ENCODE measurements at places on chromosomes 7 and 10.

DNA sequence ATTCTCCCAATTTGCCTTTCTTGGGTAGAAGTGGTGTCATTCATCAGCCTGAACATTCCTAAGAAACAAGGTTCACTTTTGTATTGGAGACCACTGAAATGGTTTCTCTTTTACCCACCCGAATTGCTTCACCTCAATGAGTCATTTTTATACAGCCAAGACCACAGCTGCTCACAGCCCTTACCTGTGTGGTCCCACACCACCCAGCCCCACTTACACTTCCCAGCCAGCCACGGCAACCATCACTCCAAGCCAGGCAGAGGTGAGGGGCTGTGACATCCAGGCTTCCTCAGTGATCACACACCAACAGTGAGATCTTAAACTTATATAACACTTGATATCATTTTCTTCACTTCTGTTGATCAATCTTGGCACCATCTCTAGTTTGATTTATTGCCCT is 20.7 kb downstream of the OR13A1 start:
- no peak for DNase-seq

DNA sequence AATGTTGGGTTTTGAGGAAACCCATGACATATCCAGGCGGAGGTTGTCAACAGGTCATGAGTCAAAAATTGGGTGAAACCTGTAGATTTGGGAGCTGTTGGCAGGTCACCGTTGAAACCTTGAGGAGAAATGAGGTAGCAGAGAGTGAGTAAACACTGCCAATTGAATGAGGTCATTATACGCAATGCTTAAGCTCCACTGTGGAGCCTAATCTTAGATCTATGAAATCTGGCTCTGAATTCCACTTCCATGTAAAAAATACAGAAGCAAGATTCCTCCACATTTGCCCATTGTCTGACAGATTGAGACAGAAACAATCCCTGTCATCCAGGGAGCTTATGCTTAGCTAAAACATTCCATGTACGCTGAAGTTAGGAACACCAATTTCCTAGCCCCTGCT is 76.0 kb upstream of the IL6 start:
- no peak for DNase-seq

- no peak for DNase-seq
These were observed 112.3 kb upstream of the PFKP start for GRCh38 chr10:2955064-2955463.

DNA sequence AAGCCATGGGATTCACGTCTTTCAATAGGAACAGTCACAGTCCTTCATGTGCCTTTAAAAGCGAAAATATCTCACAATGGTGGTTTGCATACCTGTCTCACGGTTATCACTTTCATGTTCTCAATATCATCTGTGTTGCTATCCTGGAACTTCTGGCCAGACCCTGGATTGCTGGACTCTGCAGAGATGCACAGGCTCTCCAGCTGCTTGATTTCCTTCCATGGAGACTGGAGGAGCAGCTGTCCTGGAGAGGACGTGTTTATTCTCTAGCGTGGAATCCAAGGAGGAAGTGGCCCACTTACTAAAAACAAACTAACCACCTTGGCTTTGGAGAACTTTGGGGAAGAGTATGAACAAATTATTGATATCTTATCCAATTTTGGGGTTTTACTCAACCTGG is 16.5 kb downstream of the BTBD16 start:
- DNase-seq: no peak
